A172 (cell line): ENCODE measurements at places on chromosomes 12 and 14.
A peak's percentile ranks its signal among the peaks of the same experiment; 100 is the strongest.

- DNase-seq, result peak; percentile 79
Measured at GRCh38 chr12:124914392-124915238, at the start of gene UBC. UBC (minus strand) TSS chr12:124914650; CDS start chr12:124913771, 879 bp downstream.

DNA sequence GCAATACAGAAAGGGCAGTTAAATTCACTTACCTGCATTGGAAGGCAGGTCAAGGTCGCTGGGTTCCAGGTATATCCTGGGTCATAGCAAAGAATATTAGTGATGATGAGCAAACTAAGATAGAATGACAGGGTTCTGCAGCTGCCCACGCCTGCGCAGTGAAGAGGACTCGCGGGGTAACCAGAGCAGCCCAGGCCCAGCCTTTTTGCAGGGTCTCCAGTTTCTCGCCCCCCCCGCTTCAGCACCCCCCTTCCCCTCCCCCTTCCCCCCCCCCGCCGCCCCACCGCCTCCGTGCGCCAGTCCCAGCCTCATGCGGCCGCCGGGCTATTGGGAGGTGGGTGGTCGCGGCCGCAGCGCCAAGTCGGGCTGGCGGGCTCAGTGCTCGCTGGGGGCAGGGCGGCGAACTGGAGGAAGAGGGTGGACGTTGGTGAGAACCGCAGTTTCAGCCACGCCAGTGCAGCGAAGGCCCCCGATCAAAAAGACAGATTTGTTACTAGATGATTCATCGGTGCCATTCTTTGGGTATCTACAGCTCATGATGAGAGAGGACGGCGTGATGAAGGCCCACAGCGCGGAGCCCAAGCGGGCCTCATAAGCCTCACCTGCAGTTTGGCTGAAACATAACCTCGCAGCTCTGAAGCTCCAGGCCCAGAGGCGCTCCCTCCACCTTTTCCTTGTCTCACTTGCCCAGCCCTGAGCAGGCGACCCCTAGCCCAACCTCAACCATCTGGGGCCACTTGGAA lies 20.2 kb downstream of the SLC2A3 start:
- DNase-seq, result no peak

GRCh38 chr12:41459111-41459905 lies 271.2 kb downstream of the PDZRN4 start:
- no peak for DNase-seq

GRCh38 chr12:110222027-110222426 lies 59.0 kb upstream of the ATP2A2 start:
- no peak for DNase-seq

DNA sequence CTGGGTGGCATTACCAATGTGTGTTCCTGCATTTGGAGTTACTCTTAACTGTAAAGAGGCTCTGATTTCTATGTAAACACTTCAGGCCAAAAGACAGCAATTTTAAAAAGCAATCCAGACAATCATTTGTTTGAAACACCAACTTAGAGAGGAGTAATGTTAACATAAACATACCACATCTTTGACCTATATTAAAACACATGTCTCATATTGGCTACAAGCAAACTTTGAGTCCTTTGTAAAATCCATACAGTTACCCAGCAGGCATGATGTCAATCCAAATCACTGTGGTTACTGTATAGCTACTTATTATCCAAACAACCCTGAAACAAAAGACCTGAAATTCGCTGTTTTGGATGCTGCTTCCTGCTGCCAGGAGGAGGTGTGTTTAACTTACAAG lies 7.5 kb upstream of the G2E3 start:
- DNase-seq, result no peak
